NCI-H187 (cell line): ENCODE measurements at places on chromosomes 12 and 14.

DNA sequence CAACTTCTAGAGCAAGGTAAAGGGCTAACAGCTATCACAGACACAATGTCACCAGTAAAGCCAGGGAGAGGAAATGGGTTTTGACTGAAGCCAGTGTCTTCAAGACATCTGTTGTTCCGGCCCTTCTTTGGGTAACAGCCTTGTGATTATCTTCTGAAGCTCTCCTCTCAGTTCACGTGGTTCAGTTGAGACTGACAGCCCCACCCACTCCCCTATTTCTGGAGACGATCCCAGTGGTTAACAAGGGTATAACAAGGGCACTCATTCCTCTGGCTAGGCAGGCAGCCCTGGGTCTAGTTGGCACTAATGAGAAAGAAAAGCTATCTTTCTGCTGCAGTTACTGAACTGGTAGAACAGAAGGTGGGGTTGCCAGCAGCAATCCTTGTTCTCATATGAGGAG, 6.9 kb downstream of the GNPTAB start:
- DNase-seq = no peak

DNA sequence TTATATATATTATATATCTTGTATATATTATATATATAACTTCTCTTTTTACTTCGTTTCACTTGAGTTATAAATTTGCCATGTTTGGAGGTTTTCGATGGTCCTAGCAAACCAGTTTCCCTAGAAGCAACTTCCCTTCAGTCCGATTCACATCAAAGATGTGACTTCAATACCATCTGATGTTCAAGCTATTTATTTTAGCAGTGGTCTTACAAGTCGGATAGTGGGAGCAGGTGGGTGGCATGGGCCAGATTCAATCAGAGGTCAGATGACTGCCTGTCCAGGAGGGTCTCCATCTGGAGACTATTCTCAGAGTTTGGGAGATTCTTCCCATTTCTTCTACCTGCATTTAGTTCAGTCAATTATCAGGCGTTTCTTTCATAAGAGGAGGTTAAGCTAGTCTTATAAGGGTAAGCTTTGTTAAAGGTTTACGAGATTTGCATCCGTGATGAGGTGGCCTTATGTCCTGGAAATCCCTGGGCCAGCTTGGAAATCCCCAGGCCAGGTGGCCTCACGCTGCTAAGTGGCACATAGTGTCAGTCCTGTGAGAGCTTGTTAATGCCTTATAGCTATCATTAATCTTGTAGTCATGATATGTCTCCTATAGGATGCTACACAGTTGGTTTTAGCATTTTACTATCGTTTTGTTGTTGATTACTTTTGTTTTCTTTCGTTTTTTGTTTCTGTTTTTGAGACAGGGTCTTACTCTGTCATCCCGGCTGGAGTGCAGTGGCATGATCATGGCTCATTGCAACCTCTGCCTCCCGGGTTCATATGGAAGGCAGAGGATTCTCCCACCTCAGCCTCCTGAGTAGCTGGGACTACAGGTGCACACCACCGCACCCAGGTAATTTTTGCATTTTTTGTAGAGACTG, 145.8 kb downstream of the BICD1 start:
- DNase-seq = no peak

- DNase-seq = no peak
Measured at GRCh38 chr12:54364413-54364812, at the start of gene GPR84. TSS of gene GPR84 (minus strand) at chr12:54364486. CDS start at chr12:54363851, 635 bp downstream.

DNA sequence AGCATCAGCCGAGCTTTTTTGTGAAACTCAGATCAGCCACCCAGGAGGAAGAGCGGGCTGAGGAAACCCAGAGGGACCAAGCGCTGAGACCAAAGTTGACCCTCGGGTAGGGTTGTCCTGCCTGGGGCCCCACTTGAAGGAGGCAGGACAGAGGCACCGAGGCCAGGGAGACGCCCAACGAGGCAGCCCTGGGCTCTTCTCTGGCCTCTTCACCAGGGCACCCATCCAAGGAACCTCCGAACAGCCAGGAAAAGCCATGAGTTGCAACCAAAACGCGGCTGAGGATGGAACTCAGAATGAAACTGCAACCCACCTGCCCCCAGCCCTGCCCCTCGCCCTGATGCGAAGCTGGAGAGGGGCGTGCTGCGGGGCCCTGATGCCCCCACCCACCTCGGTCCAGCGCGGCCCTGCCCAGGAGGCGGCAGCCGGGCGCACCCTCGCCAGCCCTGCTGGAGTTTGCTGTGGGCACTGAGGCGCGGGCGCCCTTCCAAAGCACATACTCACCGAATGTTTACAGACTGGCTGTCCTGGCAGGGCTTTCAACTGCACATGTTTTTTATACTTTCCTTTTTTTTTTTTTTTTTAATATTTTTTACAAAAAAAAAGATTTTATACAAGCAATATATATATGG, 41.9 kb downstream of the JDP2 start:
- no peak for DNase-seq

DNA sequence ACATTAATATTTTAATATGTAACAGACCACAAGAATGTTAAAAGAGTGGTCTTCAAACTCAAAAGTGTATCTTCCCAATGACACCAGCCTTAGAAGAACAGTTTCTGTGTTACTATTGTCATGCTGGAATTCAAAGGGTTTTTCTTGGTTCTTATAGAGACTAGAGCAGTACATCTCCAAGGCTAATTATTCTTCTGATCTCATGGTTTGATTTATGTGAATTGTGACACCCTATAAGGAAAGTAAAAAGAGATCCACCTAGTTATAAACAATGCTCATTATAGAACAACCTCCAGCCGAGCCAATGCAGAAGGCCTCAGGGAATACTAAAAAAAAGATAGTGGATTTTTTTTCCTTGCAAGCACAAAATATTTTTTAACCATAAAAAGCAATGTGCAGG, 65.5 kb downstream of the PTPRO start:
- DNase-seq = no peak

GRCh38 chr14:90644882-90645281, 171.3 kb downstream of the TTC7B start:
- no peak for DNase-seq

GRCh38 chr14:103456167-103456835, 66.3 kb downstream of the CKB start:
- no peak for DNase-seq

- DNase-seq = no peak
Measured at GRCh38 chr12:53383258-53383657, 3.3 kb downstream of the SP1 start.
